Activated T-helper 1 cell treated with Interleukin-2 at 50 U/mL for 16 hours (primary cell): ENCODE measurements at places on chromosomes 5 and 9.

- no peak for DNase-seq
Measured at GRCh38 chr5:120657104-120657503, 193.0 kb downstream of the PRR16 start.

DNA sequence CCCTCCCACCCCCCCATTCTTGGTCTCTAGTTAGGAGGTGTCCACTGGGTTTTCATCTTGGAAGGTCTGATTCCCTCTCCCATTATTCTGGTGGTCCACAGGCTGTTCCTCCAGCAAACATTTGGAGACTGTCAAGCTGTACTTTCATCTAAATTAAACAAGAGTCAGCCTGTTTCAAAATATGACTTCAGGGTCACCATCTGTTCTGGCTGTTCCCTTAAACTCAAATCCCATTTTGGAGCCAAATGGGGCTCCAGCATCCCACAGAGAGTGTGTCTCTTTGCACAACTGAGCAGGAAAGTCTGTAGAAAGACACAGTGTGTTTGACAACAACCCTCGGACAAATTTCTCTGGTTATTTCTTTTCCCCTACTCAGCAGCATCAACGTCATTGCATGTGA is 20.5 kb downstream of the COL15A1 start:
- no peak for DNase-seq

DNA sequence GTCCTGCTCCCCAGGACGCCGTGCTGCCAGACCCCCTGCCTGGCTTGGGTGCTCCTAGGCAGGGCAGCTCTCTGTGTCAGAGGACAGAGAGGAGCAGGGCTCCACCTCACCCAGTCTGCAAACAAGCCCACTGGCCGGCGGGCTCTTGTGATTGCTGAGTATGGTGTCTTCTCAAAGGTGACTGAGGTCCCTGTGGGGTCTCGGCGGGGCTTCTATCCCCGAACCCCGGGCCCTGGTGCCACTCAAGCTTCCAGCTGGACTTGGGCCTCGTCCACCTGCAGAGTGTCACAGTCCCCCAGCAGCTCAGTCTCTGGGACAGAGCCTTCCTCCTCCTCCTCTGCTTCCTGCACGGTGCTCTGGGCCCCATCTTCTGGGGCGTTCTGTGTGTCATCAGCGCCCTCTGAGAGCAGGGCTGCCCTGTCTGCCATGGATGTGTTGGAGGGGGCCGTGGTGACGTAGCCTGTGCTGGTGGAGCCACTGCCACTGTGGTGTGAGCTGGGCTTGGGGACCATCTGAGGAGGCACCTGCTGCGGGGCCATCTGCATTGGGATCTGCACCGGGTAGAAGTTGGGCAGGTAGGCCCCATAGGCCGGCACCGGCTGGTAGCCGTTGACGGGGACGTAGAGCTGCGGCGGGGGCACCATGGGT is 226.5 kb downstream of the ROR2 start:
- DNase-seq = no peak

GRCh38 chr5:10173716-10174115 is 76.0 kb downstream of the ATPSCKMT start:
- DNase-seq = no peak

DNA sequence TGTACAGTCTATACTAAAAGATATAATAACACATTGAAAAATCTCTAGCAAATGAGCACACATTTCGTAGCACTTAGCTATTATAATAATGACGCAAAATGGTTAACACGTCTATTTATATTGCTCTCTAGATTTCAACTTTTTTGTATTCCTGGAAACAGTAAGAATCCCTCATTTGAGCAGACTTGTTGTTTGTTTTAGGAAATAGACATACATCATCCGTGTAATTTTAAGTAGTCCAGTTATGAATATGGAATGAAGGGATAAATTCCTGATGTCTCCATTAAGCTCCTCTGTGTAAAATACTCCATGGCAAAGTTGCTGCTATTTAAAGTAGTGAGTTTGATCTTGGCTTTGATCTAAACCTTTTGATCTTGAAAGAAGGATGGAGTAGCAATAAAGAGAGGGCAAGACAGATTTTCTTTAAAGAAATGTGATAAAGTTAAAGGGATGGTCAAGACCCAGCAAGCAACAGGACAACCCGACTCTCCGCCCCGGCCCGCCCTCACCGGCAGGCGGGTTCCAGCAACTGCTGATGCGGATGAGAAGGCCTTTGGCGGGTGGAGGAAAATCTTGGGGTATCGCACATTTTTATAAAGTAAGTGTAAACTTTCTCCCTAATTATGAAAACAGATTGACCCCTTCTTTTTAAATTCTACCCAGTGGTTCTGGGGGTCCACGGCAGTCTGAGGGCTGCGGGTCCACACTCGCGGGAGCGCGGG is 277.4 kb downstream of the AOPEP start:
- no peak for DNase-seq

GRCh38 chr5:134188092-134188491 is 11.3 kb upstream of the SKP1 start:
- DNase-seq = no peak

DNA sequence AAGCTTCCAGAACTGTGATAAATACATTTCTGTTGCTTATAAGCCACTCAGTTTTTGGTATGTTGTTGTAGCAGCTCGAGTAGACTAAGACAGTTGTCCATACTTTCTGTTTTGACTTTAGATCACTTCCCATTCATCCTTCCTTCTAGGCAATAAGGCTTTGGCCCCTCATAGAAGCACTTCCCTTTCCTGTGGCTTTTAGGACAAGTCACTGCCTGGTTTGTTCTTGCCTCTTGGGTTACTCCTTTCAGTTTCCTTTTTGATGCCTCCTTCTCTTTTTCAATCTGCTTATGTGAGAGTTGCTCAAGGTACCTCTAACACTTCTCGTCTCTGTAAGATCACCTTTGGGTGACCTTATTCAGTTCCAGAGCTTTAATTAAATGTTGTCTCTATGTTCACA is 72.4 kb upstream of the NTRK2 start:
- DNase-seq = no peak
